ENCODE measurements at places on chromosomes 1 and 21.
A peak's percentile ranks its signal among the peaks of the same experiment; 100 is the strongest.

GRCh38 chr1:169129109-169129784, 22.8 kb downstream of the ATP1B1 start:
- DNase-seq: no peak

DNA sequence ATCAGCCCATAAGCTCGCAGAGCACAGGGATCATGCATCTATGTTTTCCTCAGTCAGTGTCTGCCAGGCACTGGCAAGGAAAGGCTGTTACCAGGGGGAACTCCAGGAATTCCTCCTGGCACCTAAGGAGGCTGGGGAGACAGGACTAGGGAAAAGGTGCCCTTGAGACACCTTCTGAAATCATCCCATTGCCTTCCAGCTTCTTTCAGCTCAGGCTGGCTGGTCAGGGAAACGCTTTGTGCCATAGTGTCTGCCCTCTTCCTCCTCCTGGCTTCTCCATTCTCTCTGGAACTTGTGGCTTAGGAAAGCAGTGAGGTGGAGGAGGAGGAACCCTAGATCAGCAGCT, 13.8 kb downstream of the LMNA start:
- no peak for DNase-seq

- DNase-seq: no peak
Observed at GRCh38 chr1:185564816-185565215, 169.4 kb upstream of the HMCN1 start.

- no peak for DNase-seq
Observed at GRCh38 chr1:248849637-248850036, 9.2 kb downstream of the ZNF692 start.

DNA sequence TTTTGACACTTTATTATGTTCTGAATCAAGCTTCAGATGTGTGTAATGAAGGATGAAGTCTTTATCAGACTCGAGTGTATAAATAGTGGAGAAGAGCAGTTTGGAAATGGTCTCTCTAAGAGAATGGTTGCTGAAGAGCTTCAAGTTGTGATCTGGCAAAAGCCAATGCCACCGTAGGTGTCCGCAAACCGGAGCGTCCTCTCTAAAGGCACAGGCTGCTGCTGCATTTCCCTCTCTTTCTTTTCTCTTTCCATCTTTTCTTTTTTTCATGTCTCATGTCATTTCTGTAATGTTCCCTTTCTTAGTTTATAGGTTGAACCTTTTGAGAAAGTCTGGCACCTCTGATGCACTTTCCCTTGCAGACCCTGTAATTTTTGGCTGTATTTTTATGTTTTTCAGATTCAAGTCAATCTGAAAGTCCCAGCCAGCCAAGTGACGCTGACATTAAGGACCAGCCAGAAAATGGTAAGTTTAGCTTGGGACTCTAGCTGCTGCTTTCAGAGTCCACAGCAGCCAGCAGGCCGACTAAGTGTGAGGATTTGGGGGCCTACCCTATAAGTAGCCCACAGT, 194.8 kb downstream of the NFIA start:
- DNase-seq: no peak

- no peak for DNase-seq
Observed at GRCh38 chr1:180287988-180288705, 58.1 kb downstream of the LHX4 start.

DNA sequence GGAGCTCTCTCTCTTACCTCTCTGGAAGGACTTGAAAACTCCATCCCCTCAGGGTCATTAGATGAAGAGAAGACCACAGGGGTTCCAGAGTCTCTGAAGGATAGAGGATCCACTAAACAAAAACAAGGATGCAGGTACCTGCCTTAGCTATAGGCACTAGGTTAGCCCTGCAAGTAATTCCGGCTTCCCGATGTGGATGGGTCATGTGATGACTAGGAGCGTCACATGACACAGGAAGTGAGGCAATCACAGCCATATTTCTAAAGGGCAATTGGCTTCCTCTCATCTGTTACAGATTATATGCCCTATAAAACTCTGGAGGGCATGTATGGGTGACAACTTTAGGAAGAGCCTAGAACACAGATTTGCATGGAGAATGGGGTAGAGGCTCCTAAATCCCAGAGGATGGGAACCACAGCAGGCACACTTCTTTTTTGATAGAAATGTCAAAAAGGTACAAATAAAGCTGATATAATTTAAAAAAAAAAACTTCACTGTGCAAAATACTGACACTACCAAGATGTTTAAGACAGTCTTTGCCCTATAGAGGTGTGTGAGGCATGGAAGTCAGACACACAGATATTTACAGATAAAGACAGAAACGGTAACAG, 14.1 kb downstream of the ENTREP3 start:
- no peak for DNase-seq

- no peak for DNase-seq
Observed at GRCh38 chr1:11373895-11374747, 101.1 kb downstream of the UBIAD1 start.

DNA sequence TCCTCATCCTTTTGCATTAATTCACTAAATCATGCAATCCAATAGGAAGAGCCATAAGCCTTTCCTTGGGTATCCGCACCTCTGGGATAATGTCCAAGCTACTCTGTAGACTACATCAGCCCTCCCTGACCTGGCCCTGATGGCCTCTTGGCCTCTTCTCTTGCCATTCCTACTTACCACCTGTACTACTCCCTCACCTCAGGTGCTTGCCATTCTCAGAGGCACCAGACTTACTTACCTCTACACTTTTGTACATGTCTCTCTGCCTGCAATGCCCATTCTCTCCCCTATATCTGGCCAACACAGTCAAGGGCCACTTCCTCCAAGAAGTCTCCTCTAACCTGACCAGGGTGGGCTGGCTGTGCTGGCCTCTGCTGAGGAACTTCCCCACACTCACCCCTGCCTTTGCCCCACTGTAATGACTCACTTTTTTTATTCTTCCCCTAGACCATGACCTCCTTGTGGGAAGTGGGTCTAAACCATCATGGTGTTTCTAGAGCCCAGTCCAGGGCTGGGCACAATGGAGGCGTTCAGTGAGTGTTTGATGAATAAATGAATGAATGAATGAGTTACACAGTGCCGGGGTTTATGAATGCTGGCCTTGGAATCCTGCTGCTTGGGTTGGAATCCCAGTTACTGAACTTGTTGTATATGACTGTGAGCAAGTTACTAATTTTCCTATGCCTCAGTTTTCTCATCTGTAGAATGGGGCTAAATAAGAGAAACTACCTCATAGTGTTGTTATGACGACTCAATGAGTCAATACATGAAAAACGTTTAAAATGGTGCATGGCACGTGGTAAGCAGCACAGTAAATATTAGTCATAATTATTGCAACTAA, 179.8 kb downstream of the FOXD2 start:
- peak; percentile 82 for DNase-seq

DNA sequence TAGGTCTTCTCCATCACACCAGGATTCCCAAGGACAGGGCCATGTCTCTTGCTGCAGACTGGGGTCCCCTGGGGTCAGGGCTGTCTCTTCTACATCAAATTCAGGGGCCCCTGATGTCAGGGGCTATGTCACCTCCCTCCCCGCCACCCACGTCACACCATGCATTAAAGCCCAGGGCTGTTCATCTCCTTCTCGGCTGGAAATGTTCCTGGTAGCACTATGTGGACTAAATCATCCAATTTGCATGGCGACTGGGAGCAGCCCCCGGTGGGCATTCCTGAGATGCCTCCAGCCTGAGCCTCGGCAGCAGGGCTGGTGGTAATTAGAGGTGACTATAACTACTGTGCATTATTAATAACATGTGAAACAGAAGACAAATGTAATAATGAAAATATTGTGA, 151.7 kb upstream of the HMGB4 start:
- DNase-seq: no peak

DNA sequence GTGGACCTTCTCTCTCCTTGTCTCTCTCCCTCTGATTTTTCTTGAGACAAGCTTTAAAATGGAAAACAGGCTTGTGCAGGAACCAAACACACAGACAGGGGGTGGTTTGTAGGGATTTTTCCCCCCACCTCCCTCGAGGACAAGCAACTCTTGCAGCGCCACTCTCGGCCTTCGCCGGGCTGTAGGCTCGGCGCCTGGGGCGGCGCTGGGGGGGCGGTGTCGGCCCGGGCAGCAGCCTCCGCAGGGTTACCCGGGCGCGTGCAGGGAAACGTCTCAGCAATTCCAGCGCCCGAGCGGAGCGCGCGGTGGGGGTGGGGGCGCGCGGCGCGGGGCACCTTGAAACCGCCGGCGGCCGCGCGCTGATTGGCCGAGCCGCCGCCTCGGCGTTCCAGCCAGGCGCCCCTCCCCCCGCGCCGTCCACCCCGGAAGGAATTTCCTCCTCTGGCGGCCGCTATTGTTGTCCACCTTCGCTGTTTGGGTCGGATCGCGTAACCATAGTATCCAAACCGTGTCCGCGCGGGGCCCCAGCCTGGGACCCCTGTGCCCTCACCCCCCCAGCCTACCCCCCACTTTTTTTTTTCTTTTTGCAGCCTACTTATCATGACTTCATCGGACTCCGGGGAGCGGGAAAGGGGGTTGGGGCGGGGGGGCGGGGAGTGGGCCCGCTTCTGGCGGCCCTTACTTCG, 59.8 kb upstream of the ACOT11 start:
- DNase-seq: no peak

- DNase-seq: no peak
Observed at GRCh38 chr1:150577557-150578271, 1.7 kb downstream of the MCL1 start.

GRCh38 chr1:208654241-208654640, 410.1 kb upstream of the PLXNA2 start:
- no peak for DNase-seq

DNA sequence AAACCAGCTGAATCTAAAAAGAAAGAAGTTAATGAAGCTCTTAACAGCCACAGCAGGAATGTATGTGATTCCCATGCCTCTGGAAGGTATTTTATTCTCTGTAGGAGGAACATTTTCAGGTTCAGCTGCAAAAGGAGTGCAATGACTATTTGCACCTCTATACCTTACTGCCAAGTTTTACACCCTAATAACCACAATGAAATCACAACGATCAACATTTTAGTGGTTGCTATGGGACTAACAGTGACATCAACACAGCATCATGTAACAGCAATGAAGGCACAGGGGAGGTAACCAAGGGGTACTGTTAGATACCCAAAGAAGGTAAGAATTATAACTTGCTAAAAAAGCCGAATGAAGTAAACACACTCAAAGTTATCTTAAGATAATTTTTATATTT, 116.3 kb upstream of the HP1BP3 start:
- no peak for DNase-seq

GRCh38 chr1:8727809-8728213, 89.6 kb downstream of the RERE start:
- DNase-seq: no peak

GRCh38 chr1:208047476-208047934, 136.6 kb upstream of the CD34 start:
- no peak for DNase-seq

GRCh38 chr1:197224160-197224559, 43.9 kb upstream of the CRB1 start:
- DNase-seq: no peak

GRCh38 chr1:223531742-223532341, 133.7 kb downstream of the CAPN8 start:
- DNase-seq: no peak

- DNase-seq: no peak
Observed at GRCh38 chr1:5691795-5692509, 300.3 kb downstream of the NPHP4 start.

- DNase-seq: no peak
Observed at GRCh38 chr1:116545359-116545705, 25.5 kb downstream of the CD58 start.

GRCh38 chr1:91345395-91346005, 59.1 kb downstream of the HFM1 start:
- DNase-seq: no peak

GRCh38 chr1:199684686-199685273, 342.7 kb upstream of the NR5A2 start:
- DNase-seq: no peak

GRCh38 chr1:18174037-18174436, 66.4 kb downstream of the IGSF21 start:
- no peak for DNase-seq

DNA sequence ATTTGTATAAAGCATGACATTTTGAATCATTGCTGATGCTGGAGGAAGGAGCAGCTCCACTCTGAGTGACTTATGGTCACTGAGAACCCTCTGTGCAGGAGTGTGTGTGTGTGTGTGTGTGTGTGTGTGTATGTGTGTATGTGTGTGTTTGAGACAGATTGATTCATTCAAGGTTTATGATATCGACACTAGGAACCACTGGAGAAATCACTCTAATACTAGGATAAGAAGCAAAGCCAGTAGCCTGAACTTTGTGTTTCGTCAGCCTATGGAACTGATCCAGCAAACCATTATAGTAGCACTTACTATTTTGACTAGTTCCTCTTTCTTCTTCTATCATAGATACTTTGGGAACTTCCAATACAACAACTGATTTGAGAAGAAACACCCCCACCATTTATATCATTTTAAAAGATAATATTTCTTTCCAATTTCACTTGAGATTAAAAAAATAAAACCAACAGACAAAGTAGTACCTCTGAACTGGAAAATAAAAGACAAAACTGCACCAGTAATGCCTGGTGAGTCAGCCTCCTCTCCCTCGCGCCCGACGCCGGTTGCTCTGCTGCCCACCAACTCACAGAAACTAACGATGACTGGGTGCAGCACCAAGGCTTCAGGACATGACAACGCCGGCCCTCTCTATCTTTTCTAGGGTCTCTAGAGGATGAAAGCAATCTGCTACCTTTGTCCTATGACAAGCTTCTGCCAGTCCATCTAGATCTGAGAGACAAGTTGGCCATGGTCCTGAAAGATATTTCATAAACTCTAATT, 20.9 kb downstream of the SLAMF1 start:
- DNase-seq: no peak

DNA sequence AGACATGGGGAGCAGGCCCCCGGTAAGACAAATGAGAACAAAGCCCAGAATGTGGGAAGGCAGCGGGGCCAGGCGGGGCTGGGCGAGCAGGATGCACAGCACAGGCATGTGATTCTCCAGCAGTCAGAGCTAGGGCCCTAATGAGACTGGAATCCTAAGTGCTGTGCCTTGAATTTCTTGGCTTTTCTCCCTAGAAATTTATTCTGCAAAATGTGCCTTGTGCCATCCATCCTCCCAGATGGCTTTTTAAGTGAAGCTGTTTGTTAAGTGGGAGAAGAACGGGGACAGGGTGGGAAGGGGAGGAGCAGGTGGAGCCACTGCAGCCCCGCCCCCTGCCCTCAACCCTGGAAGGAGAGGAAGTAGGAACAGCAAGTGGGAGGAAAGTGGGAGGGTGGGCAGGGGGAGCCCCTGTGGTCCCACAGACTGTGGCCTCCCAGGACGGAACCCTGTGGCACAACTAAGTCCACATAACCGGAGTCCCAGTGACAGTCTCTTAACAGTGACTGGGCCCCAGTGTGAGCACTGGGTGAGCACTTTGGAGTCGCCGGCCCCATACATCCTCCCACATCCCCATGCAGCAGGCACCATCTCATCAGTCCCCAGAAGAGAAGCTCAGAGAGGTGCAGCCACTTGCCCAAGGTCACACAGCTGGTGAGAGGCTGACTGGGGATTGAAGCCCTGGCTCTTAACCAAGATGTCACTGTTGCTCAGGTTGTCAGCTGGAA, 216.9 kb downstream of the MATN1 start:
- no peak for DNase-seq

DNA sequence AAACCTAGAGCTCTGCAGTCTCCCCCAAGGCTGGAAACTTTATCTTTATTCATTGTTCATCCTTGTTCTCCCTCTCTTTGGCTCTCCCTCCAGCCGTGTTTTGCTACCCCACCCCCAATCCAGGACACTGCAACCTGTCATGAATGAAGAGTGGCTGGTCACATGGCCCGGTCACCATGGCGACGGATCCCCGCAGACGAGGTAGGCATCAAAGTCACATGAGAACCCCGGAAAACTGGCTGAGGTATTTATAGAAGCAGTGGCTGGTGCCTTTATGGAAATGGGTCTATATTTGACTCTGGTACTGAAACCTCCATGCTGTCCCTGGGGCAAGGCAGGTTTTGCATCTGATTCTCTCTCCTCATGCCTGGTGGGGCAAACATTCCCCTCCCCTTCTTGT, 13.4 kb upstream of the SLC6A17 start:
- no peak for DNase-seq

Data from vagina (tissue), 2 donors.